RPMI8226 (cell line): ENCODE measurements at places on chromosomes 2 and 18.

GRCh38 chr2:146481629-146482028 is 1363.2 kb upstream of the ACVR2A start:
- peak; percentile 11 for DNase-seq

DNA sequence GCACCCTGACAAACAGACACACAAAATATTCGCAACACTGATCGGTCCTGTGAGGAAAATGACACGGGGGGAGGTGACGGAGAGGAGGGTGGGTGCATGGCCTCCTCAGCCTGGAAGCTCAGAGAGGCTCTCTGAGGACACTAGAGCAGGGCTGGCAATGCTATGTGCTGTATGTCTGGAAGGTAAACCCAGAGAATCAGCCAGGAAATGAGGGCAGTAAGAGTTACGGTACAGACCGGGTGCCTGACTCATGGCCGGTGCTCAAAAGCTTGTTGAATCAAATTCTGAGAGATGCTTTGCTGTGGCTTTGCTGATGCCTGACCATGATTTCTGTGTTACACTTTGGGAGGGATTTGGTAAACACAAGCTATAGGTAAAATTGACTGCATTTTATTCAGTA is 81.9 kb downstream of the CCDC93 start:
- no peak for DNase-seq

- DNase-seq: no peak
These were observed 142.3 kb downstream of the BCL2 start for GRCh38 chr18:63177259-63177658.

GRCh38 chr2:240983996-240984498 is 14.4 kb upstream of the SNED1 start:
- DNase-seq: no peak

DNA sequence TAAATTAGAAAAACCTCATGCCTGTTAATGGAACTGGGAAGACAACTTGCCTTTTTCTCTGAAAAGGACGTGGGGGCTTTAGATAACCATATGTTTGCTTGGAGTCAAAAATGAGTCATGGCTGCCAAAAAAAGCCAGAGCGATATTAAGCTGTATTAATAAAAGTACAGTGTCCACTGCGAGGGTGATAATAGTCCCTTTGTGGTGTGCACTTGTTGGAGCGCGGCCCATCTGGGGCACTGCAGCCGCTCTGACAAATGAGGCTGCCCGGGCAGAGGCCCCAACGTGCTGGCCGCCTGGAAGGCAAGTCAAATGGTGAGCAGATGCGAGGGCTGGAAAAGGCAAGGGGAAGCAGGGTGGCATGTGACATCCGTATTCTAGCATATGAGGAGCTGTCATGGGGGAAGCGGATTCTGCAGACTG is 103.3 kb upstream of the NCK2 start:
- DNase-seq: no peak

GRCh38 chr2:223536546-223536945 is 65.6 kb downstream of the SCG2 start:
- DNase-seq: no peak

- no peak for DNase-seq
These were observed 18.9 kb downstream of the TWIST2 start for GRCh38 chr2:238866656-238867277.

- no peak for DNase-seq
These were observed 29.9 kb upstream of the L3MBTL4 start for GRCh38 chr18:6444466-6445228.

DNA sequence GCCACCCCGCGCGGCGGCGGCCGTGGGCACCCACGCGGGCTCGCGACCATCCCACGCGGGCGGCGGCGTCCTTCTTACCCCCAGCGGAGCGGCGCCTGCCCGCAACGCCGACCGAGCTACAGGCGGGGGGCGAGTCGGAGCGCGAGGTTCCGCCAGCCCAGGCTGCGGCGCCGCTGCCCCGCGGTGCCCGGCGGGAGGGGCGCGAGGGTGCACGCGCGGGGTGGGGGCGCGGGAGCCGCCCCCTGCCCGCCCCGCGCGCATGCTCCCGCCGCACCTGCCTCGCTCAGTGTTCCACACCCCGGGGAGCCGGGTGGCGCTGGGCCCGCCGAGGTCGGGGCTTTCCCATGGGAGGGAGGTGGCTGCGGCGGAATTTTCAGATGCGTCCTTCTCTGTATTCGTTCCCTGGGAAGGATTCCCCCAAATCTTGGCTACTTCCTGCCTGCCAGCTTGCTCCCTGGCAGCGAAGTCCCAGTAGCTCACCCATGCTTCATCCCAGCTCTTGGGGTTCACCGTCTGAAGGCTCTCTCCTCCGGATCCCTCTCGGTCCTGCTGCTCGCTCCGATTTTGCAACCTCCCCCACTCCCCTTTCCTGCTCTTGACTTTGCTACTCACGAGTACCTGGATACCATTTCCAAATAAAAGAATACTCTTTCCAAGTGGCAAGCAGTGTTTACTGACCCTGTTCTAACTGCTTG is at the start of gene L3MBTL4:
Gene L3MBTL4 (minus strand): TSS at position 189 of the 695 bp plus-strand sequence. CDS start 103,286 bp downstream, outside the sequence.
- DNase-seq: peak; percentile 32

DNA sequence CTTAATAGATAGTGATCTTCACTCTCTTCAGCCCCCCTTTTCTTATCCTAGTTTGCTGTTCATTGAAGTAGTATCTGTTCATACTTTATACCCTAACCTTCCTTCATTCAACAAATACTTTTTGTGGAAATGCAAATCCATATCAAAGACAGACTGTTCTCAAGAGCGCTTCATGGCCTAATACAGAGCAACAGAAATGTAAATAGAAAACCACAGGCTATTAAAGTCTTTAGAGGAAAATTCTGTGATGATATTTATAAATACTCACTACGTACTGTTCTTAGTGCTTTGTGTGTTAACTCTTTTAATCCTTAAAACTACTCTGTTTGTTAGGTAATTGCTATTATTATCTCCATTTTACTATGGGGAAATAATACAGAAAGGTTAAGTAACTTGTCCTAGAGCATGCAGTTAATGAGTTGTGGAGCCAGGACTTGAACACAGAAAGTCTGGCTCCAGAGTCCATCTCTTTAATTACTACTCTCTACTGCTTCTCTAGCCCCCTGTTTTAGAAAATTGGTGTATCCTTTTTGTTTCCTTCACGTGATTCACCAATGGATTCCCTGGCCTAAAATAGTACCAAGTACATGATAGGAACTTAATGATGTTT is 2.9 kb downstream of the MDH1 start:
- DNase-seq: no peak

GRCh38 chr18:79518683-79519128 is 123.0 kb downstream of the NFATC1 start:
- no peak for DNase-seq

GRCh38 chr2:14826518-14826917 is 194.0 kb downstream of the LRATD1 start:
- DNase-seq: no peak

- DNase-seq: peak; percentile 29
These were observed 570.1 kb downstream of the PLCL1 start for GRCh38 chr2:198374375-198375082.

GRCh38 chr2:40962026-40962425 is 510.1 kb upstream of the SLC8A1 start:
- no peak for DNase-seq

GRCh38 chr2:126029316-126029715 is 626.6 kb upstream of the GYPC start:
- DNase-seq: no peak

- peak; percentile 52 for DNase-seq
These were observed 33.0 kb upstream of the PTH2R start for GRCh38 chr2:208373460-208374089.

GRCh38 chr18:46055838-46056230 is 16.2 kb downstream of the PSTPIP2 start:
- DNase-seq: peak; percentile 38

DNA sequence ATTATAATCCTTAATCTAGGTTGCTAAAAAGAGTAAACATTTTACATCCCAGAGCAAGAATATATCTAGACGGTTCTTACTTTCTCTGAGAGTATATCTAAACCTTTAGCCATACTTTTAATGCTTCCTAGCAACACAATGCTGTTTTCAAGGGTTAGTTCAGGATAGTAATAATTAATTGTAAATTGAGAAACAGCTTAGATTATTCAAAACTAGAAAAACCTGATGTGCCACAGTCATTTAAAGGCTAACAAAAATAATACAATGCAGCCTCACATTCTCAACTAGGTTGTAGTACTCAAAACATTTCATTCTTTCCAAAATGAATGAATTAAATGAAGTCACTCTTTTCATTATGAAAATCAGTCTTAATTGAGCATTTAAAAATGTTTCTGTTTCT is 103.2 kb upstream of the OTX1 start:
- DNase-seq: no peak

DNA sequence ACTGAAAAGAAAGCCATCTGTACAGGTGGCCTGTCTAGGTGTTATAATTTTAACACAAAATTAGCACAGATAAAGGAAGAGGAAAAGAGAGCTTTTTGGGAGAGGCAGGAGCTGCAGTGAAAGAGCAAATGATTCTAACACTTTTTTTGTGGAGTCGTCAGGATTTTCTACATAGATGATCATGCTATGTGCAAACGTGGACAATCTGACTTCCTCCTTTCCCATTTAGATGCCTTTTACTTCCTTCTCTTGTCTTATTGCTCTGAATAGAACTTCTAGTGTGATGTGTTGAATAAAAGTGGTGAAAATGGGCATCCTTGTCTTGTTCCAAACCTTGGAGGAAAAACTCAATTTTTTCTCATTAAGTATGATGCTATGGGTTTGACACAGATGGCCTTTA is 334.5 kb downstream of the NBAS start:
- no peak for DNase-seq

- DNase-seq: no peak
These were observed 23.1 kb upstream of the RBMS1 start for GRCh38 chr2:160516547-160517365.

GRCh38 chr2:207399301-207399700 is 130.5 kb upstream of the CREB1 start:
- no peak for DNase-seq

GRCh38 chr2:135076556-135076955 is 24.5 kb downstream of the RAB3GAP1 start:
- DNase-seq: no peak

DNA sequence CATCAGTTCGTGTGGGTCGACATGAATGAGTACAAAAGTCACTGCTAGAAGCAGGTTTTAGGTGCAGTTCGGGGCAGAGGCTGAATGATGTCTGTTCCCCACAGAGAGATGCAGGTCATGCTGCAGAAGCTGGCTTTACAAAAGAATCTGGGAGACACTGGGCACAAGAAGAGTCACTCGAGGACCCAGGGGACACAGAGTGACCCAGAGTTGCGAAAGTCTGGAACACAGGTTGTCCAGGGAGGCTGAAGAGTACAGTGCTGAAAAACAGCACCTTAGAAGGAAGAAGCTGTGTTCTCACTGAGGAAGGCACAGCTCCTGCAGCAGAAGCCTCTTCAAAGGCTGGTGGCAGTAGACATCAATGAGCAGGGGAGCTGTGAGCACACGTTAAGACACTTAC is 14.8 kb downstream of the CACNB4 start:
- no peak for DNase-seq

GRCh38 chr2:135473567-135473966 is 57.5 kb downstream of the ZRANB3 start:
- peak; percentile 38 for DNase-seq

- peak; percentile 58 for DNase-seq
These were observed at the start of gene UNC80 for GRCh38 chr2:209771474-209772289. Gene UNC80 (plus strand): TSS chr2:209771832. CDS start chr2:209772073, 241 bp downstream.

DNA sequence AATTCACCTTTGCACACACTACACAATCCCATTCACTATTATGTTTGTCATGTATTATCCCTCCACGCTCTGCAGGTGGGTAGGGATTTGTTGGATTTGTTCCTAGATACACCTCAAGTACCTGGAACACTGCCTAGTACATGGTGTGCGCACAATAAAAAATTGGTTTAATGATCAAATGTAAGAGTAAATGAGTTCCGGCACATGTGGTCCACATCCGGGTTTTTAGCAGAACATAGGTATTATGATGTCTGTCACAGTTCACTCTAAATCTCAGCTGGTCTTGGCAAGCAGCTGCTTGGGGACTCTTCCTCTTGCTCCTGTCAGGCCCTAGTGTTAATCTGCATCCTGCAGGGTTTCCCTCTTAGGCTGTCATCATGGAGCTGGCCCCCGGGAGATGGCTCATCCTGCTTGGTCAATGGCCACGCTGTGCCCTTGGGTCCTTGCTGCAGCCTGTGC is 21.8 kb upstream of the IL1R1 start:
- DNase-seq: no peak

DNA sequence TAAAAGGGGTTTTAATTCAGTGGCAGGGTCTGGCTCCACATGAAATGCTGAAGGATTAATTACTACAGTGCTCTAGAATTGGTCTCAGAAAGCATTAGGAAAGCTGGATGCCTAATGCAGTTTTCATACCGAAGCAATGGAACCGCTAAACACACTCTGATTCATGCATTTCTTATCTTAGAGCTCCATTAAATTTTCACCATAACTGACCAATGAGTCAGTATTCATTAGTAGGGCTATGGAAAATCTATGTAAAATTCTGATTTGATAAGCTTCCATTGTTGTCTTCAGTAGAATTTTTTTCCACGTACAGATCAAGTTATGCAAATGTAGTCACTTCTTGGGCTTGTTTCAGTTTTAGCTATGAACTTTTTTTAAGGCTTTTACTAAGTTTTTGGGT is 359.9 kb downstream of the ARHGAP15 start:
- DNase-seq: no peak

DNA sequence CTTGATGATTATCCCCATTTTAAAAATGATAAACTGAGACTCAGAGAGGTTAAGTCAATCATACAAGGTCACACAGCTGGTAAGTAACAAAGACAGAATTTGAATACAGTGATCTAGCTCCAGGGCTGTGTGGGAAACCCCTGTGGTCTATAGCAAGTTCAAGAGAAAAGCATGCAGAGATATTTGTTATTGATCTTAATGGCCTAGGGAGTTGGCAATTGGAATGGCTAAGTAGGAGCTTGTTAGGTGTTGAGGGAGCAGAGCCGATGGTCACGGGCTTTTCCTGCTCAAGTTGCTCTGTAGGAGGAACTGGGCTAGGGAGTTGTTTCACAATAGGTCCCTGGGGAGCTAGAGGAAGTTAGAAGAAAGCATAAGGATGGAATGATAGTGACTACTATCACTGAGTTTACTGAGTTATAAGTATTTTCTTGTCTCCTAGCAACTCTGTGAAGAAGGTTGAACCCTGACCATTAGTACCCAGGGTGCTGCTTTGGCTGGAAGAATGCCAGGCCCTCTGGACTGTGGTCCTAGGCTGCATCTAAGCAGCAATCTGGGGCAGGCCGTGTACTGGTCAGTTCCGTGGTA is 30.0 kb downstream of the RNF125 start:
- DNase-seq: no peak

DNA sequence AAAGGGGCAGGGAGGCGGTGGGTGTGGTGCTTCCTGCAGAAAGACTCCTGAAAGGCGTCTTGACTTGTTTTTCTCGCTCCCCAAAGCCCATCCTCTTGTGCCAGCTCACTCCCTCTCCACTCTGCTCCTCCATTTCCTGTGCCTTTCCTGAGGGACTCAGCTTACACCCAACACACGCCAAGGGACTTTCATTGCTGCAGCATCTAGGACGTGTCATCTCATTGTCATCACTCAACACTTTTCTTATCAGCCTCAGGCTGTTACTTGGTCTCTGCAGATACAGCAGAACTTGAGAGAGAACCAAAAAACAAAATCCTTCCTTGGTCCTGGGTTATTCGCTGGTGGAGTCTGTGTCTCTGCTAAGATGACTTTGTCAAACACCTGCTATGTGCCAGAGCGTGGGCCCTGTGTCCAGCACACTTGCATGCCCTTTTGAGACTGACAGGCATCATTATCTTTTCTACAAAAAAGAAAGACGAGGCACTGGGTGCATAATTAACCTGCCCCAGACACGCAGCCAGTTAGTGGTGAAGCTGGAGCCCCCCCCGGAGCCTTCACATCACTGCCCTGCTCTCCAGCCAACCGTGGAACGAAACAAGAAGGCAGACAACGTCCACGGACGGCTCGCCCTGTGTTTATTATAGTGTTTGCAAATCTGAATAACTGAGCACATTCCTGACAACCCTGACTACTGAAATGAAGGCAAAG is 261.7 kb upstream of the HDAC4 start:
- no peak for DNase-seq
